ENCODE measurements at places on chromosomes 7 and 10. TPM values are rescaled to one million over a fixed set of nuclear protein-coding genes. Genes with fewer than 3 reads are reported as not detected.

SPDYE16 gene
- 0.42 TPM for total RNA-seq

CALY gene
- total RNA-seq: not detected

DNA sequence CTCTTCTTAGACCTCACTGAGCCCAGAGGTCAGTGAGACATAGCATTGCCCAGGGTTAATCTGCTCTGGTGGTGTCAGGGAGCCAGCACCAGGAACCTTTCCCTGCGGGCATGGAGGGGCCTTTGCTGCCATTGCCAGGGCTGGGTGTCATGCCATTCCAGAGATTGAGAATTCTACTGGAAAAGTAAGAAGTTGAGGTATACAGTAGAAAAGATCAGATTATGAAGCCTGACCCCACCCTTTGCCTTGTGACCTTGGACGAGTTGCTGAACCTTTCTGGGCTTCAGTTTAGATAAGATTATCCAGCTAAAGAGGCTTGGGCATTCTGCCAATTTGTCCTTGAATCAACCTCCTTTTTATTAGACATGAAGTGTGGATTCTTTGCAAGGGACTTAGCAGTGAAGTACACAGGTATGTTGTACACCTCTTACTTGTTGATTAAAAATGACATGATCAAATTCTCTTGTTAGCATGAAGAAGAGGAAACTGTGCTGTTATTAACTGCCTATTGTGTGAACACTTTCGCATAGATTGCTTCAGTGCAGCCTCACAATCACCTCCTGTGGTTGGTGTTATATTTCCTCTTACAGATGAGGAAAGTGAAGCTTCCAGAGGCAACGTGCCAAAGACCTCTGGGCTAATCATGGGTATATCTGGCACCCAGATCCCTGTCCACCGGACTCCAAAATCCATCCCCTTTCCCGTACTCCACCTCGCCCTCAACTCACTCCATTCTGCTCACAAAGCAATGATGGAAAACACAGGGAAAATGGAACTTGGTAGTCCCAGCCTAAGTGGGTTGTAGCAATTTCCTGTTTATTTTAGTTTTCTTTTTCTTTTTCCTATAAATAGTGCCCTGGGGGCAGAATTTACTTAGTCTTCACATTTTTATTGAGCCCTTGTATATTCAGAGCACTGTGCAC is 151.3 kb downstream of the CAMK1D start:
- no peak for DNase-seq

DNA sequence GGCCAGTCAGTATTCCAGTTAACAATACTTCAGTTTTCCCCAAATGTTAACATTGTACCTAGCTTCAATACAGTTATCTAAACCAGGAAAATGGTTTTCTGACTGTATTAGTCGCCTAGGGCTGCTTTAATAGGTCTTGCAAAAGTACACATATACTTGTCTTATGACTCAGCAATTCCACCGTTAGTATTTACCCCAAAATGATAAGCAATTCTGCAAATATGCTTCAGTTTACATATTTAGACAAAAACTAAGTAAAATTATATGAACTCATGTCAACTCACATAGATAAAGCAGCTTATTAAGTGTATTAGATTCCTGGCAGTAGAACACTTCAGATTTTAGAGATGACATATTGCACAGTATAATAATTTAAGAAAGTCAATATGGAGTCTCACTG is 363.3 kb downstream of the ARL4A start:
- DNase-seq: no peak

GRCh38 chr10:49817845-49818244 is 55.7 kb upstream of the OGDHL start:
- peak; percentile 26 for DNase-seq

Measured in adrenal gland (tissue), 19 donors.